Coronary artery (tissue), 2 donors: ENCODE measurements at places on chromosomes 2 and 18.

DNA sequence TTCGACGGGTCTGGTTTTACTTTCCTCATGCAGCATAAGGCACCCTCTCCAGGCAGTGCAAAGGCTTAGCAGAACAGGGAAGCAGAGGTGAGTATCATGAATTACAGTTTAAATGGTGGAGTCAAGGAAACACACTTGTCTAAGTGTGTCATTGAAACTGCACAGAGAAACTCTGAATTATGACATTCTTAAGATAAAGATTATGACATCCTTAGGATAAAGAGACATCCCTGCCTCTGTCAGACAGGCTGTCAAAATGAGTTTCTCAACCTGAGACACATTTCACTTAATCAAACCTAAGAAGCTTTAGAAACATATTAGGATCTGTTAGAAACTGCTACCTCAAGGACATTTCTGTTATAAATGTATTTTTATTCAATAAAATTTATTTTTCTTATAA is 113.2 kb downstream of the DHRS9 start:
- no peak for DNase-seq

GRCh38 chr2:236787885-236788284 is 218.3 kb downstream of the ACKR3 start:
- DNase-seq, result no peak

DNA sequence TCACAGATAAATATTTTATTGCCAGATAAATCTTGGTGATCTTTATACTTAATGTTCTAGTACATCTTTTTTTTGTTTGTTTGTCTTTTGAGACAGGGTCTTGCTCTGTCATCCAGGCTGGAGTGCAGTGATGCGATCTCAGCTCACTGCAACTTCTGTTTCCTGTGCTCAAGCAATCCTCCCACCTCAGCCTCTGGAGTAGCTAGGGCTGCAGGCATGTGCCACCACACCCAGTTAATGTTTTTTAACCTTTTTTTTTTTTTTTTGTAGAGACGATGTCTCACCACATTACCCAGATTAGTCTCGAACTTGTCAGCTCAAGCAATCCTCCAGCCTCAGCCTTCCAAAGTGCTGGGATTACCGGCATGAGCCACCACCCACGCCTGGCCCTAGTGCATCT is 9.1 kb upstream of the C1GALT1C1L start:
- DNase-seq, result no peak

DNA sequence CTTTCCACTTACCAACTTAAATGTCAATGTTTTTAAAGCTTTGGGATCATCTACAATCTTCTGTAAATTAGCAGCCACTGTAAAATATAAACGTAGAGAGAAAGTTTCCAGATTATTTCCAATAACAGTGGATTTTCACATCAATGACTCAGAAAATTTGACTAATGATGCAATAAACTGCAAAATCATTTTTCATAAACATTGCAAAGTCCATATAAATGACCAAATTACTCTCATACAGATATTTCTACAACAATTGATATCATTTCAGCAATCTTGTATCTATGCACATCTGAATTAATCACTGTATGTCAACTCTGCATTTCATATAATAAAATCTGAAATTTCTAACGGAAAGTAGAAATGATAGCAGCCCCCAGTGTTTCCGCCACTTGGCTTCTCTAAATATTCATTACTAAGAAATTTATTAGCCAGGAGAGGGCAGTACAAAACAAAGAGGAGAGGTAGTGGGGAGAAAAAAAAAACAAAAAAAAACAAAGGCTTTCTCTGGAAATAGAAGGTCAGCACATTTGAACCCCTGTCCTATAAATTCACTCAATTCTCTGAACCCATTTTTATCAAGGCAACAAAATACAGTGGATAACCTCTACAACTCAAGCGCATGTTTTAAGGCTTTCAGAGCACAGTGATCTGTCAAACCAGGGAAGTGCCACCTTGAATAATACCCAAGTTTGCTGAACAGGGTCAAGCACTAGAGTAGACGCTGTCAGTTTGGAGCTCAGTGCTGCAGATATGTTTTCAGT is 282.6 kb downstream of the STK39 start:
- DNase-seq, result no peak

DNA sequence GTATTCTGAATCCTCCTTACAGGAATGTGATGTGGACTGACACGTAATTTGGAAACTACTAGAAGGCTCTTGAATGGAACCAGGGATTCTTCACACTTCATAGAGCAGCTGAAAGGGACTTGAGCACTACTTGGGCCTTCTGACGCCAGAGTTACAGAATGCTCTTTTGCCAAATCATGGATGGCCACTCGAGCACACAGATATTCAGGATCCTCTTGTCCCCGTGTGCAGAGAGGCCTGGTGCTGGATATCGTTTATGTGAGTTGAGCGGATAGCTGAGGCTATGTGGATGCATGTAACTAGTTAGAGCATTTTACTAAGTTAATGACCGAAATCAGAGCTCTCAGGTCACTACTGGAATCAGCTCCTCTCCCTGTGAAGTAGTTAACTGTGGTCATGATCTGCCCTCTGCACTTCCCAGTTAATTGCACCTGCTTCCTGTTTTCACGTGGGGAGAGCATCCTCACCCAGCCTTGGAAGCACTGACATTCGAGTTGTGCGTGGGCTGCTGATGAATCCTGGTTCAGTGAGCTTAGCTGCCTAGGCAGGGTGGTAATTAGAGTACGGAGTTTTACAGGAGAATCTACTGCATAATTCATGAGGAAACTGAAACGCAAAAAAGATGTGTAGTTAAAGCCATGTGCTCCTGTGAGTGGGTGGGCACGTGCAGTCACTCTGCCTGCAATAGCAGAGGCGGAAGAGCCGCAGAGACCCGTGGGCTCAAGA is 5.2 kb upstream of the TPO start:
- DNase-seq, result no peak
